ENCODE measurements at places on chromosomes 5 and 9.

DNA sequence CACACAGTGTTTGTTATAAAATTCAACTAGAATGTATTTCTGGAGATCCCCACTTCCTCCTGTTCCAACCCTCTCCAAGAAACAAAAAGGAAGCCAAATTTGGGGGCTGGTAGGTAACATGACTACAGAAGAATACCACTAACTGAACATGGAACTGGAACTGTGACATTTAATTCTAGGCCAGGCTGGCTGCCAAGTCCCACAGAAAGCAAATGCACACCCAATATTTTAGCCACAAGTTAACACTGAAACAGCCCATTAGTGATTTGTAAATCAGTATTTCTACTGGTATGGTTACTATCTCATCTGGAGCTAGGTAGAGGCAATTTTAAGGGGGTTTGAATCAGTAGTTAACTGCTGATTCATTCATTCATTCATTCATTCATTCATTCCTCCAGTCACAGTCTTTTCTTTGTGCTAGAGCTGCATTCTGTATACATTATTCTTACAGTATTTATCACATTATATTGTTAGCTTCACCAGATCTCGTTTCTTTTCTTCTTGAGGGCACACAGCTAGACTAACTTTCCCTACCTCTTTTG, 131.7 kb upstream of the GDNF start:
- DNase-seq, result no peak

DNA sequence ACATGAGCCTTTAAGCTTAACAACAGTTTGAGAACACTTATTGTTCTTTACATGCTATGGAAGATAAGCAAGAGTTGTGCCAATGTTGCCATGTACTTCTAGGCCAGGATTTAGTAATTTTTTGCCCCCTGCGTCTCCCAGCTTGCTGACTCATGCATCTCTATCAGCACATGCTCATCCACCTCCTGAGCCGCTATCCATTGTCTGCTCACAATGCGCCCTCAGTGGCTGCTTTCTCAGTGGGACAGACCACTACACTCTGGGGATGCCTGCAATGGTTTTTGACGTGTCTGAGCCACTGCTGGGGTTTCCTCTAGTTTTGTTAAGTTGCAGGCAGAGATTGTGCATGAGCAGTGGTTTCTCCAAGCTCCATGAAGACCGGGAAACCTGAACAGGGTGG, 50.9 kb upstream of the PHF2 start:
- DNase-seq, result no peak

DNA sequence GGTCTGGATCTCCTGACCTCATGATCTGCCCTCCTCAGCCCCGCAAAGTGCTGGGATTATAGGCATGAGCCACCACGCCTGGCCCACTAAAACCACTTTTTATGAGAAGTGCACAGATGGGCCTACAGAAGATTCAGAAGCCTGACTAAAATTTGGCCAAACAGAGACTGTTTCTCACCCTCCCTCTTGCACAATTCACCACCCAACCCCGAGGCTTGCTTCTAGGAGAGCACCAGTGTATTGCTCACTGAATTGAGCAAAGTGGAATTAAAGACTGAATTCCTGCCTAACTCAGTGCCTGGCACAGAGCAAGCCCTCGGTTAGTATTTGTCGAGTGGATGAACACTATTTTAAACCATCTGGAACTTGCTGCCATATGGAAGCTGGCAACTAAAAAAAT, 3.4 kb upstream of the DCTN4 start:
- no peak for DNase-seq

- no peak for DNase-seq
Observed at GRCh38 chr9:129224618-129225489, 46.8 kb upstream of the IER5L start.

- no peak for DNase-seq
Observed at GRCh38 chr9:37390759-37391158, 31.7 kb upstream of the GRHPR start.

GRCh38 chr9:134606951-134607731, 34.5 kb upstream of the COL5A1 start:
- DNase-seq, result no peak

DNA sequence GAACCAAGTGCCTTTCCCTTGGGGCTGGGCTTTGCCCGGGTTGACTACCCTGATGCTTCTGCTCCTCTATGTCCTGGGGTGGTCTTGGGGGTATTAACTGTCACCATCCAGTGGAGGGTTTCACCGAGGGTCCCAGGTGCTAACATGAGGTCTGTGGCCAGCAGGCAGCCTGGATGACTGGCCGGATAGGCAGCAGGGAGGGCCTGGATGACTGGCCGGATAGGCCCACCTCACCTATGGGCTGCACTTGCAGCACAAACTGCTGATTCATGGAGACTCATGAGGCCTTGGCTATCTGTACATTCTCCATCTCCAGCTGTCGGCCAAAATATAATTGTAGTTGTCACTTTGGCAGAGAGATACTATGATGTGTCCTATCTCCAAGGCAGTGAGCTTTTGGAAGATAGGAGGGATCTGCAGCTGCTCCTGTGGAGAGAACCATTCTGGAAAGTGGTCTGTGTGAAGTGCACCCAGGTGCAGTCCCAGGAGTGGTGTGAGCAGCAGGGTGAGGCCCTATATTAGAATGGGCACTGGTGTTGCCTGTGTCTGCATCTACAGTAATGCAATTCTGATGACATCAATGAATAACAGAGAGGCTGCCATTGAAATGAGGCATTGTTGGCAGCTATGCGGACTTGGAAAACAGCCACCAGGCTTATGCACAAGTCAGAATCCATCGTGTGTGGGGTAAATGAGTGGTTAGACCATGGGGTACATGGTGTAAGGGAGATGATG, 26.3 kb upstream of the CDKN2AIPNL start:
- no peak for DNase-seq

DNA sequence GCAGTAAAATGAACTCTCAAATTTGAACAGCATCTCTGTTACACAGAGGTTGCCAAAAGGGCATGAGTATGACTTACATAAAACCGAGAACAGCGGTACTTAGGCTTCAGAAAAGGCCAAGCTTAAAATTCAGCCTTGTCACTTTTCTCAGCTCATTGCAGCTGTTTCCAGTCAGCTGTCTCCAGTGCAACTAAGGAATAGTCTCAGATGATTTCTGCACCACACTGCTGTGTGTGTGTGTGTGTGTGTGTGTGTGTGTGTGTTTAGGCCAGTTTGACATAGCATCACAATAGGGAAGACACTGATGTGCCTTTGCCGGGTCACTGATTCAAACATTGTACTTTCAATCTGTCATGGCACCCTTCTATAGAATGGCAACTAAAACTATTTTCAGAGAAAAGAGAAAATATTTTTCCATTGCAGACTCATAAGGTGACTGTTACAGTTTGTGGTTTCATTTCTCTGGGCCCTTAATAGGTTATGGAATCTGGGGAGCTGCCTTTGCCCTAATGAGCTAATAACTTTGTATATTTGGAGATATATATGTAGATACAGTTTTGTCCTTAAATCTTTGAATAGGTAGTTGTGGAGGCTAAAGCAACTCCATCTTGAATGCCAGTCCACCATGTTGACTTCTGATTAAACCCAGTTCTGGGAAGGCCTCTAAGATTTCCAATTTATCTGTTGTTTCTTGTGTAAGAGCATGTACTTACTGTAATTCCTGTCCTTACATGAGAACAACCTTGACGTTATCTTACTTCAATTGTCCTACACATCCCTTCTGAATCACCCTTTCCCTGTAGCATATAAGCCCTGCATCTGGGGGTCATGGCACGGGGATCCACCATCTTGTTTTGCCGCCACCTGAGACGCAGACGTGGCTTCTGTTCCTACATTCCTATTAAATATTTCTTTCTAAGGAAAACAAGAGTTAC, 4.5 kb downstream of the LSM11 start:
- DNase-seq, result no peak

- no peak for DNase-seq
Observed at GRCh38 chr5:177427919-177428573, 1.6 kb downstream of the GRK6 start.

- DNase-seq, result peak; percentile 93
Observed at GRCh38 chr9:113675475-113675941, 200.6 kb upstream of the ZNF618 start.

GRCh38 chr5:140143521-140144258, 18.0 kb downstream of the IGIP start:
- no peak for DNase-seq

GRCh38 chr9:135490980-135491464, 9.5 kb upstream of the MRPS2 start:
- no peak for DNase-seq

DNA sequence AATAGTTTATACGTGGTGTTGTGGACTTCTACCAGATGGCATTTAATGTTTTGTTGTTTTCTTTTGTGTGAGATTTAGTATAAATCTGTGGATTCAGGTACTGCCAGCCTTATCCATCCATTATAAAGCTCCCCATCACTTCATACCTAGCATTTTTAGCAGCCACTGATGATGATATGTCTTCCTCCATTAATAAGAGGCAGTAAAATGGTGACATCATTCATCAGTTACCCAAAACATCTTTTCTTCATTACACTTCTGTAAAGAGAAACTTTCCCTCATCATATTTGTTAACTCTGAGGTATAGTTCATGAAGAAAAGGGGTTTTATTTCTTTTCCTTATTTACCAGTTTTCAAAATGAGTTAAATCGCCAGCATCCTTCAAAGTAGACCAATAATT, 19.4 kb downstream of the CHD1 start:
- DNase-seq, result no peak

DNA sequence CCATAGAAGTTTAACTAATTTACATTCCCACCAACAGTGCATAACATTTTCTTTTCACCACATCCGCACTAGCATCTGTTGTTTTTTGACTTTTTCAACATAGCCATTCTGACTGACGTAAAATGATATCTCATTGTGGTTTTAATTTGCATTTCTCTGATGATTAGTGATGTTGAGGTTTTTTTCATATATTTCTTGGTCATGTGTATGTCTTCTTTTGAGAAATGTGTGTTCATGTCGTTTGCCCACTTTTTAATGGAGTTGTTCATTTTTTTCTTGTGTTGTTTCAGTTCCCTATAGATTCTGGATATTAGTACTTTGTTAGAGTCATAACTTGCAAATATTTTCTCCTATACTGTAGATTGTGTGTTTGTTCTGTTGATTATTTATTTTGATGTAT, 163.4 kb downstream of the FER start:
- DNase-seq, result no peak

GRCh38 chr9:103799959-103800358, 294.1 kb upstream of the SMC2 start:
- no peak for DNase-seq

DNA sequence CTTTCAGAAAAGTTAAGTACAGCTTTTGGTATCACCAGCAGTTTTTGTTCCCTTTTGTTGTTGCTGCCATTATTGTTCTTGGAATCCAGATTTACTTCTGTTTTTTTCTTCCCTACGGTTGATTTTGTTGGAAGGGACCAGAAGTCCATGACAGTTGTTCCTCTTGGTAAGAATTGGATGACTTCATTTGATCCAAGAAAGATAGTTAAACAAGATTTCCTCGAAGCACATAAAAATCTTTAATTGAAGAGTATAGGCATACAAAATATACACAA, 65.4 kb downstream of the CDC42SE2 start:
- DNase-seq, result no peak

DNA sequence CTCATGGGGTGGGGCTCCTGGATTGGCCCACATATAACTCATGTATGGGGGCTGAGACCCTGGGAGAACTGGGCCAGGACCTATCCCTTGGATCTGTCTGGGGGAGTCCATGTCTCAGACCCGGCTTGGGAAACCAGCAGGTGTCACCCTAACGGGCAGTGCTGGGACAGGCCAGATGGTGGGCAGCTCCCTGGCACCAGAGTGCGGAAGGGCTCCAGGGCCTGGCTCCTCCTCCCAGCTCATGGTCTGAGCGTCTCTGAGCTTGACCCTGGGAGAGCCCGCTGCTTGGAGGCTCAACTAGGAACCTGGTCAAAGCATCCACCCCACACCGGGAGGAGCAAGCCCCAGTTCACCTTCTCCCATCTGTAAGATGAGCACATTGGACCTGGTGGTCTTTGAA, 15.5 kb upstream of the NCS1 start:
- DNase-seq, result no peak

- no peak for DNase-seq
Observed at GRCh38 chr5:25544652-25545249, 900.0 kb upstream of the CDH10 start.

DNA sequence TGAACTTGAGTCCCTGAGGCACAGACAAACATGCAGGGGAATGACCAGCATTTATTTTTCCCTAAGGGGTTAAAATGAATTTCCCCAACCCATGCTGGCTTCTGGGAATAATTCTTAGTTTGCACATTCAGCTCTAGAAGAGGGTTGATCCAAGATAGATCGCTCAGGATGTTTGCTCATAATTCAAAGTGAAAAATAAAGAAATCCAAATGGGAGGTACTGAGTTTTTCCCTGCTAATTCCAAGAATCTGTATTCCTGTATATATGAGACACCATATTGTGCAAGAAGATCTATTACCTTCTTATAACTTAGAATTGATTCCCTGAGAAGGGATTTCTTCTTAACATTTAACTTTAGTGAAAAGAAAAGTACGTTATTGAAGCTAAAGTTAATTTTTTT, 96.2 kb downstream of the VCAN start:
- DNase-seq, result no peak

GRCh38 chr5:157033071-157033583, 25.8 kb downstream of the HAVCR1 start:
- DNase-seq, result no peak

DNA sequence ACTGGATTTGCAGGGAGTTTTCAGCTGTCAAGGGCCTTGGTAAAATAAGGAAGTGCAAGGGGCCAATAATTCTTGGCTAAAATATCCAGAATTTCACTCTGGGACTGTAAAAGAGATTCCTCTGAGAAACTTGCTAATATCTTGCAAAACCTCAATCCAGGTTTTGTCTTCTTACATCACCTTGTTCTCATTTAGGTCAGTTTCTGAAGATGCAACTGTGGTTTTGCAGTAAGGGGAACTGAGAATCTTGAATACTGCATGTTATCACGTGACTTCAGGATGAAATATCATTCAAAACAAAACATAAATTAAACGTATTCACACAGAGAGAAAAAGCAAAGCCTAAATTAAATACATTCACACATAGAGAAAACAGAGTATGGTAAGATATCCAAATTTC, 35.0 kb upstream of the RIC1 start:
- no peak for DNase-seq

DNA sequence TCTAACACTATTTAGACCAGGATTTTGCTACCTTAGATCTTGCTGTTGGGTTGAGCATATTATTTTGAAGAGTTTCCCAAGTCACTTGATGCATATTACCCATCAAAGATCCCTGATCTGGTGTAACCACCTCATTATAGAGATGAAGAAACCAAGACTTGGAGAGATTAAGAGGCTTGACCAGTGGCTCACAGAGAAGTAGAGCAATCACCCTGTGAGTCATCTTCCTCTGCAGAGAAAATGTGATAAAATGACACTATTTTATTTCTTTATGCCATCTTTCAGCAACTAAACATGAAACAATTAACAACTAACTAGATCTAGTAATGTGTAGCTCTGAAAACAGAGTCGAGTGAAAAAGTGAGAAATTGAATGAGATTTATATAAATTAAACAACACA, 76.1 kb downstream of the KIF4B start:
- DNase-seq, result no peak

DNA sequence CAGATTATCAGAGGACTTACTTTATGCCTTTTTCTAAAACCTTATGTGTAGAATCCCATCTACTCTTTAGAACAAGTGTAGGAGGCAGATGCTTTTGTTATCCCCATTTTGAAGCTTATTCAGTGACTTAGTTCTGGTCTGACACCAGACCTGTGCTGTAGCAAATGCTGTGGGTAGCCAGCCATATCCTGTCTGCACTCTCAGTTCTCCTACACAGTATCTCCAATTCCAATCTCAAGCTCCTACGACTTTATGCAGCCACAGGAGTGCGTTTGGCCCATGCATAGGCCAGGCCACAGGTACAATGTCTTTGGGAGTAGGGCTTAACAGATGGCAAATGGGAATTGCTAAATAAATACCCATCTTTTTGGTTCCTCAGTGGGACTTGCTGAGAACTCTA, 292.6 kb downstream of the MCTP1 start:
- no peak for DNase-seq
